ENCODE measurements at places on chromosomes 11 and 22. TPM values are rescaled to one million over a fixed set of nuclear protein-coding genes. Genes with fewer than 3 reads are reported as not detected.
A peak's percentile ranks its signal among the peaks of the same experiment; 100 is the strongest.

DNA sequence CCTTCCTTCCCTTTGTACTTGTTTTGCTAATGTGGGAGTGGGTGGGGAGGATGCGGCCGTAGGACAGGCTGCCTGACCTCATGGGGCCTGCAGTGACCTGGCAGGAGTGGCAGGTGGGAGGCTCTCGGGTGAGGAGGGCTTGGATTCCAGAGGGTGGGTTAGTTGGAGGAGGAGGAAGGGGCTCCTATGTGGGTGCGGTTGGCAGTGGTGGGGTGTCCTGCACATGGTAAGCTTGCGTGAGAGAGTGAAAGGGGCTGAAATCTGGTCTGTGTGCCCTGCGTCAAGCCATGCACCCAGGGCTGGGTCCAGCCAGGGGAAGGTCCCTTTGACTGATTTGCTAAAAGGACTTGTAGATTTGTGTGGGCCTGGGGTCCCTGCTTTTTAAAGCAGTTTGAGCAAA is 90.7 kb upstream of the OR4B1 start:
- DNase-seq = no peak
- no peak overlapping the region for H3K27ac ChIP-seq
- H3K36me3 ChIP-seq = peaks cover 61% of the 10 kb centered on the region
- peaks cover 2% of the 10 kb centered on the region for H3K27me3 ChIP-seq
- peaks cover 21% of the 10 kb centered on the region for H3K4me1 ChIP-seq

GRCh38 chr11:63573881-63574855 is 11.0 kb upstream of the PLAAT2 start:
- peak; percentile 63 for DNase-seq
- peaks cover 48% of the 10 kb centered on the region for H3K4me1 ChIP-seq
- H3K36me3 ChIP-seq = peaks cover 18% of the 10 kb centered on the region
- H3K27ac ChIP-seq = peak overlapping the region; percentile 94
- H3K27me3 ChIP-seq = no peaks in the 10 kb centered on the region

- no peaks in the 10 kb centered on the region for H3K4me1 ChIP-seq
- H3K36me3 ChIP-seq = peaks cover 29% of the 10 kb centered on the region
- H3K4me3 ChIP-seq = no peak overlapping the region
Observed at GRCh38 chr11:88151709-88152265, 23.5 kb downstream of the RAB38 start.

The C11orf86 gene
- not detected for polyA plus RNA-seq

DNA sequence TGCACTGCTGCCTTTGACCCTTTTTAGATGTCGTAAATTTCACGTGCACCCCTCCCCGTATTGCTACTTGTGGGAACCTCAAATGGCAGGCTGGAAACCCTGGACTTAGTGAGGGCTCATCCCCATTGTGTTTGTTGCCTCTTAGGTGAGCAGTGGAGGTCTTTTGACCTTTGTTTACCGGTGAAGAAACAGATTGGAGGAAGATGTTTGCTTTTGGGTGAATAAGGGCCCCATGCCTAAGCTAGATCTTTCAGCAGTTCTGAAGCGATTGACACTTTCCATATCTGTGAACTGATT is 782 bp downstream of the SMARCB1 start:
- DNase-seq = no peak
- H3K4me3 ChIP-seq = peak overlapping the region; percentile 95
- H3K36me3 ChIP-seq = no peaks in the 10 kb centered on the region
- no peaks in the 10 kb centered on the region for H3K27me3 ChIP-seq
- H3K4me1 ChIP-seq = peaks cover 46% of the 10 kb centered on the region

The PGM2L1 gene
- 4.7 TPM for polyA plus RNA-seq

The CFAP300 gene
- not detected for polyA plus RNA-seq

- H3K36me3 ChIP-seq = no peaks in the 10 kb centered on the region
Observed at GRCh38 chr11:75214411-75214821, 26.2 kb upstream of the TPBGL start.

The LDHAL6A gene
- polyA plus RNA-seq = 0.79 TPM

GRCh38 chr11:134630861-134631260 is 218.8 kb upstream of the B3GAT1 start:
- peaks cover 5% of the 10 kb centered on the region for H3K27me3 ChIP-seq
- no peaks in the 10 kb centered on the region for H3K4me1 ChIP-seq
- DNase-seq = no peak
- no peaks in the 10 kb centered on the region for H3K36me3 ChIP-seq
- H3K4me3 ChIP-seq = no peak overlapping the region

The FZD4 gene
- polyA plus RNA-seq = not detected

DNA sequence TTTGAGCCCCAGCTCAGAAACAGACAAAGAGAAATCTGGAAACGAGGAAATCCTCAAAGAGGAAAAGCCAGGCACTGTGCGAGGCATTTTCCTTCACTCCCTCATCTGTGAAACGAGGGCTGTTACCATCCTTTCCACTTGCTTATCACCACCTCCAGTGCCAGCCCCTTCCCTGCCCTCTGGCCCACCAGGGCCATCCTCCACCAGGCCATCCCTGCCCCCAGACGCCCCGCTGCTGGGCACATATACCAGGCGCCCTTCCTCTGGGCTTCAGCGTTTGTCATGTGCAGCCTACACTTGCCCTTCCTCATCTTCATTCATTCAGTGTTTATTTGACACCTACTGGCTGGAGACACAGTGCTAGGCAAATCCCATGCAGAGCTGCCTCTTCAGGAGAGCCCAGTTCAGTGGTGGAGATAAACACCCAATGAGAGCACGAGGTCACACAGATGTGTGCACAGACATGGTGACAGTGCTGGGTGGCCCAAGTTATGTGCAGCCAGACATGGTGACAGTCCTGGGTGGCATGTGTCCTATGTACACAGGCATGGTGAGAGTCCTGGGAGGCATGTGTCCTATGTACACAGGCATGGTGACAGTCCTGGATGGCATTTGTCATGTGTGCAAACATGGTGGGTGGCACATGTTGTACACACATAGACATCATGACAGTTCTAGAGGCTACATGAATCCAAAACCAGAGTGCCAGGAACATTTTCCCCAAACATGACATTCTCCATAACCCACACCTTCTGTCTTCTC is 9.7 kb downstream of the SPTBN2 start:
- no peak overlapping the region for H3K27ac ChIP-seq
- peaks cover 5% of the 10 kb centered on the region for H3K4me1 ChIP-seq
- H3K4me3 ChIP-seq = no peak overlapping the region
- no peak for DNase-seq
- peaks cover 13% of the 10 kb centered on the region for H3K27me3 ChIP-seq
- H3K36me3 ChIP-seq = no peaks in the 10 kb centered on the region

DNA sequence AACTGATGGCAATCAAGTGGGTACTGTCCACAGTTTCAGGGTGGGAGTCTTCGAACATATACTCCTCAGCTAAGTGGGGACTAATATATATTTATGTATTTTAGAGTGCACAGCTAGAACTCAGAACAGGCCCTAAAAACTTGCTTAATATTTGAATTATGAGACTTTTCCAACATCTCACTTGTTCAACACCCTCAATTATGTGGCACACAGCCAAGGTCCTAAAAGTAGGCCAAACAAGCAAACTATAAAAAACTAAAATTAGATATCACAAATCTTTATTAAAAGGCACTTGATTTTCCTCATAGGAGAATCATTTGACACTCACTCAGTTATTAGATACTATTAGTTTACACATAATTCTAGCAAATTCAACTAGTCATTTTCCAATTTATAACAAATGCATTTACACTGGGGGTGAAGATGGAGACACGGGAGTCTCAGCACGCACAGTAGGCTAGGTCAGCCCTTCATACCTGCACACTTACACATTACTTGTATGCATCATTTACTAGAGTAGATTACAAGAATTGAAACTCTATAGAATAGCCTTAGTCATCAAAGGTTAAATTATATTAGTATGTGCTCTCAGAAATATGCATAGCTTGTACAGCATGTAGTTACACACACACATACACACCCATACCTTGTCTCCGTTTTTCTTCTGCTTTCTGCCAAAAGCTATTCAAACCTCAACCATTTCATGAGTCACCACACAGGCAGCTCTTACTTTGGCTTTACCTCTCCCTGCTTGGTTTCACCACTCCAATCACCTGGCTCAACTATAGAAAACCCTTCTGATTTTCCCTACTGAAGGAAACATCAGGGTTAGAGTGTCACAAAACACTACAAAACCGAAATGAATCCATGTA is 171.5 kb downstream of the SBF2 start:
- peaks cover 2% of the 10 kb centered on the region for H3K4me1 ChIP-seq
- DNase-seq = no peak
- H3K27me3 ChIP-seq = no peaks in the 10 kb centered on the region
- H3K36me3 ChIP-seq = peaks cover 4% of the 10 kb centered on the region
- H3K4me3 ChIP-seq = no peak overlapping the region

GRCh38 chr22:39245130-39246039 is 603 bp upstream of the PDGFB start:
- no peak overlapping the region for H3K27ac ChIP-seq
- peaks cover 32% of the 10 kb centered on the region for H3K27me3 ChIP-seq
- no peaks in the 10 kb centered on the region for H3K36me3 ChIP-seq
- H3K4me1 ChIP-seq = peaks cover 35% of the 10 kb centered on the region

The RASL10A gene
- polyA plus RNA-seq = not detected

- peaks cover 93% of the 10 kb centered on the region for H3K4me1 ChIP-seq
- H3K27me3 ChIP-seq = peaks cover 7% of the 10 kb centered on the region
- H3K27ac ChIP-seq = peak overlapping the region; percentile 68
- H3K36me3 ChIP-seq = peaks cover 31% of the 10 kb centered on the region
- no peak for DNase-seq
Observed at GRCh38 chr11:85759915-85760314, 51.0 kb downstream of the SYTL2 start.

DNA sequence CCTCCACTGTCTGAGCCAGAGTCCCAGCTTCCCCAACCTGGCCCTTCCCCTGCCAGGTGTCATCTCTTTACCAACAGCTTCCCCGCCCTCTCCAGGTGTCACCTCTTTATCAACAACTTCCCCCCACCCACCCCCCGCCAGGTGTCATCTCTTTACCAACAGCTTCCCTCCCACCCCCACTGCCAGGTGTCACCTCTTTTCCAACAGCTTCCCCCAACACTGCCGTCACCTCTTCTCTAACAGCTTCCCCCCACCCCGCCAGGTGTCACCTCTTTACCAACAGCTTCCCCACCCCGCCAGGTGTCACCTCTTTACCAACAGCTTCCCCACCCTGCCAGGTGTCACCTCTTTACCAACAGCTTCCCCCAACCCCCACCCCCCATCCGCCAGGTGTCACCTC is 29.8 kb upstream of the TTLL12 start:
- H3K27ac ChIP-seq = no peak overlapping the region
- H3K4me3 ChIP-seq = no peak overlapping the region
- H3K4me1 ChIP-seq = no peaks in the 10 kb centered on the region
- no peak for DNase-seq
- H3K27me3 ChIP-seq = peaks cover 3% of the 10 kb centered on the region

DNA sequence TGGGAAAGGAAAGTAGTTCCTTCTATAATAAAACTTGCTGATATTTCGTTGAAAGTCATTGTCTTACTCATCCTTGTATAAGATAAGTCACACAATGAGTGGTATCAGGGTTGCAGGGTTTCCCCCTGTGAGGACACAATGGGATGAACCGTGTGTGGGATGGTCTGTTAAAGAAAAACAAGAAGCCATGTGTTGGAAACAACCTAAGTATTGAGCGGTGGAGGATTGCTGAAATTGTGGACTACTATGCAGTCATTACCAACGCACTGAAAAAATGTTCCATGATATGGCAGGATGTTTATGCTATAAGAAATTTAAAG is 28.6 kb downstream of the PTPRJ start:
- peaks cover 87% of the 10 kb centered on the region for H3K4me1 ChIP-seq
- H3K27me3 ChIP-seq = peaks cover 3% of the 10 kb centered on the region
- peak overlapping the region; percentile 46 for H3K4me3 ChIP-seq
- no peak for DNase-seq

The ACRV1 gene
- polyA plus RNA-seq = not detected

The FAM180B gene
- not detected for polyA plus RNA-seq

DNA sequence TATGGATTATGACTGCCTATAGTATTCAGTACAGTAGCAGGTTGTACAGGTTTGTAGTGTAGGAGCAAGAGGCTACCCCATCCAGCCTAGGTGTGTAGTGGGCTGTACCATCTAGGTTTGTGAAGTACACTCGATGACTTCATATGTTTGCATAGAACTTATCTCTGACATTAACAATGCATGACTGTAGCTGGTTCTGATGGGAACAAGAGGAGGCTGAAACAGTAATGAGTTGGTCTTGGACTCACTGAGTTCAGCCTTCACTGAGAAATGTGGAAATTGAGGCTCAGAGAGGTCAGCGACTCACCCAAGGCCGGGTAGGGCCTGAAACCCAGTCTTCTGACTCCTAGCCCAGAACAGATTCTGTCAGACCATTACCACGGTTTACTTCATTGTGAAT is 13.0 kb downstream of the MYO7A start:
- DNase-seq = no peak
- no peaks in the 10 kb centered on the region for H3K36me3 ChIP-seq
- H3K27ac ChIP-seq = no peak overlapping the region
- H3K27me3 ChIP-seq = peaks cover 20% of the 10 kb centered on the region

DNA sequence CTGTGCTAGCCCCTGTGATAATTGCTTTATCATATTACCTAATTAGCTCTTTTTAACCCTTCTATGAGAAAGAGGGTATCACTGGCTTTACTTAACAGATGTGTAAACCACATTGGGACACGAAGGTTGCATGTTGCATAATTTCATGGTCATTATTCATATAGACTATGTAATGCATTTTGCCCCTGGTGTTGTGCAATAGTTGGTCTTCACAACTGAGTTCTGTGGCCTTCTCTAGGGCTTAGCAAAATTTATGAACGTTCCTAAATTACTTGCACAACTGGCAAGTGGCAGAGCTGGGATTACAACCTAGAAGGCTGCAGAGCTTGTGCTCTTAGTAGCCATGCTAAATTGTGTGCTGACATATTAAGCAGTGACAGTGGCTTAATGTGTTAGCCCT is 34.6 kb upstream of the PDGFD start:
- H3K36me3 ChIP-seq = no peaks in the 10 kb centered on the region
- H3K27me3 ChIP-seq = peaks cover 1% of the 10 kb centered on the region
- DNase-seq = no peak
- no peak overlapping the region for H3K27ac ChIP-seq
- H3K4me3 ChIP-seq = no peak overlapping the region
- no peaks in the 10 kb centered on the region for H3K4me1 ChIP-seq

GRCh38 chr11:102874852-102875251 is at the start of gene MMP12:
Gene MMP12 (minus strand): TSS chr11:102874982. CDS start chr11:102874937, 45 bp downstream.
- H3K36me3 ChIP-seq = no peaks in the 10 kb centered on the region
- H3K4me1 ChIP-seq = no peaks in the 10 kb centered on the region
- H3K27ac ChIP-seq = no peak within 1 kb of the TSS
- H3K4me3 ChIP-seq = no peak within 1 kb of the TSS
- no peak for DNase-seq
- no peaks in the 10 kb centered on the region for H3K27me3 ChIP-seq

The SOX10 gene
- polyA plus RNA-seq = not detected

The ANO3 gene
- polyA plus RNA-seq = not detected

DNA sequence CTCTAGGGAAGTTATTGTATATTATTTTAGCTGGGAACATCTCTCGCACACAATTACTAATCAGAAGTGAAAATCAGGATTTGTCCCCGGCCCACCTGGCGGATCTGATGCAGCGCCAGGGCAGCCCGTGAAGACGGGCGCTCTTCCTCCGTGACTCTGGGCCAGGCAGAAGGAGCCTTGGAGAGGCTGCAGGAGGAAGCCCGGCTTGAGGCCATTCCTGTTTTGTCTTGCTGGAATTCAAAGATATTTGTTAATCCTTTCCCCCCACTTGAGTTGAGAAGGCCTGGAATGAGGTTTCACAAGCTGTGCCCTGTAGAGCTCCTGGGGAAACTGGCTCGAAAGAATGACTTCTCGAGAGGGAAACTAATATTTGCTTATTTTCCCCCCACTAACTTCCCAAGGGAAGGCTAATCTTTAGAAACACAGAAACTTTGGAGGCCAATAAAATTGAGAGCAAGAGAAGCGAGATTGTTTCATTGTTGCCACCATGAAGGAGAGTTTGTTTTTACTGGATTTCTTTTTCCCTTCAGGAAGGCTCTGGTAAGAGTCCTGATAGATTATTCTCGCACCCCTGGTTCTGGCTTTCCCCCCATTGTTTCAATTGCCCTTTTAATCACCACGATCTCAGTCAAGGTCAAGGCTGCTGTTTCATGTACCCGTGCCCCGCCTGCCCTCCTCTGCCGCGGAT is 92.8 kb upstream of the SEPTIN5 start:
- H3K27me3 ChIP-seq = peaks cover 7% of the 10 kb centered on the region
- no peak for DNase-seq
- no peak overlapping the region for H3K4me3 ChIP-seq

Measured in immature natural killer cell (primary cell).